ENCODE measurements at places on chromosomes 2 and 18. TPM values are rescaled to one million over a fixed set of nuclear protein-coding genes. Genes with fewer than 3 reads are reported as not detected.
A peak's percentile ranks its signal among the peaks of the same experiment; 100 is the strongest.

Gene CDH19
- 1.3 TPM for polyA plus RNA-seq

- H3K27me3 ChIP-seq: no peaks in the 10 kb centered on the region
- H3K4me1 ChIP-seq: peaks cover 8% of the 10 kb centered on the region
- no peak overlapping the region for H3K27ac ChIP-seq
- H3K4me3 ChIP-seq: no peak overlapping the region
- no peak for DNase-seq
Measured at GRCh38 chr2:68942827-68943226, 9.9 kb downstream of the GKN2 start.

Gene ZEB2
- 90.0 TPM for polyA plus RNA-seq

DNA sequence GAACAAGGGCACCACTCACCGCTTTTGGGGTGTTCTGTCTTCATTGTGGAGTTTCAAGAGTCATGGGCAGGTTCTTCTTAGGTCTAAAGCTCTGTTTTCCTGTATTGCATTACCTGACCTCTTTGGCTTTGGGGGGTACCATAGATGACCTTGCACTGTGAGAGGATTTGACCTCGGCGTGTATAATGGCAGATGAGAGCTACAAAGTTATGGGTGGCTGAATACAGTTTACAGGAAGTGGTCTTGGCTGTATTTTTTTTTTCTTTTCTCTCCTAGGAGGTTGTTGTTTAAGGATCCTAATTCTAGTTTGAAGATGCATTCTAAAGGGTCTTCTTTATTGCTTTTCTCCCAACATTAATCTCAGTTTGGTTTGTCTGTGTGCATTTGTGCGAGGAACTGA is 11.5 kb downstream of the GAL3ST2 start:
- no peak overlapping the region for H3K4me3 ChIP-seq
- no peak for DNase-seq
- H3K36me3 ChIP-seq: no peaks in the 10 kb centered on the region
- no peak overlapping the region for H3K27ac ChIP-seq
- no peaks in the 10 kb centered on the region for H3K27me3 ChIP-seq
- no peaks in the 10 kb centered on the region for H3K4me1 ChIP-seq

DNA sequence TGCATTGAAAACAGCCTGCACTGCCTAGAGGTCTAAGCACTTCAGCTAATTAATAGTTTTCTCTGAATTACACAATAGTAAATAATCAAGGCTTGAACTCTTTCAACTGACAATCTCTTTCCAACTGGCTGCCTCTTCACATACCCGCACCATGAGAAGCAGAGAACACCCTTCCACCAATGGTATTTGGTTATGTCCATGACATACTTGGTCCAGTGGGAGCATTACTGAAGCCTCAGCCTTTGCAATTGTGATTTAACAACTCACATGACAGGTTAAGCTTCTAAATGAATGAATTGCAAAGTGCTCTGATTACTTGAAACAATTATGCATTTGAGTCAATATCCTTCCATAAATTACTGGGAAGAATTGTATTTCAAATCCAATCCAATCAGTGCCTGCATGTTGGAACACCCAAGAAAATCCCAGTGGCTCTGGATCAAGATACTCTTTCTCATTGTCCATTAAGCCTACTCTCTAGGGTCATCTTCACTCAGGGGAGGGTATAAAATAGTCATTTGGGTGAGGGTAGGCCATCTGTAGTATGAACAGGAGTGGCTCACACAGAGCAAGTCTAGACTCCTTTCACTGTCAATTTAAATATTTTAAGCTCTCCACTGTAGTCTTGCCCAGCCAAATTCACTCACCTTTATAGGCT is 101.1 kb downstream of the HS1BP3 start:
- H3K36me3 ChIP-seq: no peaks in the 10 kb centered on the region
- no peak overlapping the region for H3K27ac ChIP-seq
- no peaks in the 10 kb centered on the region for H3K27me3 ChIP-seq
- peaks cover 29% of the 10 kb centered on the region for H3K4me1 ChIP-seq
- no peak for DNase-seq
- H3K4me3 ChIP-seq: no peak overlapping the region

Gene ACMSD
- 0.46 TPM for polyA plus RNA-seq

DNA sequence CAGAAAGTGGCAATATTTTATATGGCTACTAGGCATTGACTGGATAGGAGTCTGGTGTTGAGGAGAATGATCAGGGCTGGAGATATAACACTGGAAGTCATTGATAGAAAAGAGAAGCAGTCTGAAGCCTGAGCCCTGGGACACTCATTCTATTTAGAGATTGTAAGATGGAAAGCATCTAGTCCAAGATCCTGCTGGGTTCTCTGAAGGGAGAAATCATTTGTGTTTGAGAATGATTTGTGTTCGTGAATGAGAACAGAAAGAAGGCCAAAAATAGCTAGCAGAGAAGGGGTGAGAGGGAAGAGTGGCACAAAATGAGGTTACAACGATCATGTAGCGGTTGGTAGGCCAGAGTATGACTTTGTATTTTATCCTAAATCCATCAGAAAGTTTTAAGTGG is 7.6 kb upstream of the ALS2 start:
- H3K27ac ChIP-seq: no peak overlapping the region
- no peak overlapping the region for H3K4me3 ChIP-seq
- no peaks in the 10 kb centered on the region for H3K27me3 ChIP-seq
- no peak for DNase-seq

- peaks cover 3% of the 10 kb centered on the region for H3K36me3 ChIP-seq
- DNase-seq: no peak
- H3K4me1 ChIP-seq: no peaks in the 10 kb centered on the region
- no peak overlapping the region for H3K4me3 ChIP-seq
- no peak overlapping the region for H3K27ac ChIP-seq
Measured at GRCh38 chr18:24326211-24326610, 71.4 kb downstream of the OSBPL1A start.

DNA sequence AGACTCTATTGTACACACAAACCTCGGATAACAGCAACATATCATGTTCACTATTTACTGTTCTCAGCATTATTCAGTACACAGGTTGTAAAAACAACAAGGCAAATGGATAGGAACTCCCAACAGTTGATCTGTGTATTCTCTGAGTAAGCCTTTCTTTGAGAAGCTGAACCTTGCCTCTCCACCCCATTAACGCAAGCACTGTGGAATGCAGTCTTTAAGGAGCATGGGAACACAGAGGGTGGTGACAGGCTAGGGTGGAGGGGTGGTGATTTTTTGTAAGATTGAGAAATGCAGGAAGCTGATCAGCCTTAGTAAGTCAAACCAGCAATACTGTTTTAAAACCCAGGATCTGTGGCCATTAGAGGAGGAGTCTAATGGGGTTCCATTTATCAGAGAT is 19.6 kb upstream of the SERPINB11 start:
- H3K27me3 ChIP-seq: no peaks in the 10 kb centered on the region
- H3K36me3 ChIP-seq: no peaks in the 10 kb centered on the region
- H3K4me3 ChIP-seq: no peak overlapping the region
- H3K4me1 ChIP-seq: no peaks in the 10 kb centered on the region
- DNase-seq: peak; percentile 37
- H3K27ac ChIP-seq: no peak overlapping the region

DNA sequence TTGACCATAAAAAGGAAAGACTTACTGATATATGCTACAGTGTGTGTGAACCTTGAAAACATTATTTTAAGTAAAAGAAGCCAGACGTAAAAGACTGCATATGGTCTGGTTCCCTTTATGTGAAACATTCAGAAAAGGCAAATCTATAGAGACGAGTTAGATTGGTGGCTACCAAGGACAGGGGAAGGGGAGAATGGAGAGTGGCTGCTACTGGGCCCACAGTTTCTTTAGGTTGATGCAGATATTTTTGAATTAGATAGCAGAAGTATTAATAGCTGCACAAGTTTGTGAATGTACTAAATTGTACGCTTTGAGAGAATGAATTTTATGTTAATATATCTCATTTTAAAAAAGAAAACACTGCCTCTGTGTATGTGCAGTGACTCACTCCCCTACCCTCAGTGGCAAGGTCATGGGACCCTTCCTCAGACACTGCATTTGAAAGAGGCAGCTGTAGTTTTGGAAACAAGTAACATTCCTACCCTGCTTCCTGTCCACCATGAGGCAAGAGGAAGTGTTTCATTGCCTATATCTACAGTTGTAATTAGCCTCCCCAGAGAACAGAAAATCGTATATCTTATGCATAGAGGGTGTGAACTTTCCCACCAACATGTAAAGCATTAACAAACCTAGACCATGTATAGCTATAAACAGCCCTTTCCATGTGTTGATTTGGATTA is 29.8 kb upstream of the ARMC9 start:
- H3K4me1 ChIP-seq: no peaks in the 10 kb centered on the region
- peak; percentile 30 for DNase-seq
- H3K27me3 ChIP-seq: no peaks in the 10 kb centered on the region

DNA sequence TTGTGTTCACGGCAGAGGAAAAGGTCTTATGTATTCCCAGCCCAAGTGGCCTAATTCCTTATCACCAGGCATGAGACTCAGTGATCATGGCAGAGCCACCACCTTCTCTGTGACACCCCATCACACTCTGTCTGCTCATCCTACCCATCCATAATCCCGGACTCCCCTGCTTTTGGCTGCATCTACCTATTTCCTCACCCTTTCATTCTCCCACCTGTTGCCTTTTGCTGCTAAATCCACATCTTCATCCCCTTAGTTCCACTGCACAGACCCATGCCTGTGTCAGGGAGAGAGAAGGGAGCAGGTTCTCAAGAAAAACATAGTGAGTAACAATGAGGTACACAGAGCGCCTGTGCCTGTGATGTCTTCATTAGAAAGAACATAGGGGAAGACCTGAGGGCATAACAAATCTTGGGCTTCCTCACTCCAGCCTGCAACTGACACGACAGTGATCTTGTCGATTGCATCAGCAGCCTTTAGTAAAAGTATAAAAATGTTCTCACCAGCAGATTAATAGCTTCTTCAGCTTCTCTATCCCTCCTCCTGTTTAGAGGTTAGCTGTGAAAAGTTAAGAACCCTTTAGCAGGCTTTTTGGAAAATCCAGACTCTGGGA is 246.5 kb upstream of the SPRED2 start:
- H3K36me3 ChIP-seq: no peaks in the 10 kb centered on the region
- no peak overlapping the region for H3K27ac ChIP-seq
- no peaks in the 10 kb centered on the region for H3K27me3 ChIP-seq
- no peak overlapping the region for H3K4me3 ChIP-seq
- no peaks in the 10 kb centered on the region for H3K4me1 ChIP-seq
- DNase-seq: no peak

GRCh38 chr2:42556315-42556890 is 12.0 kb upstream of the MTA3 start:
- no peak overlapping the region for H3K27ac ChIP-seq
- no peaks in the 10 kb centered on the region for H3K36me3 ChIP-seq
- no peak overlapping the region for H3K4me3 ChIP-seq
- H3K4me1 ChIP-seq: no peaks in the 10 kb centered on the region

Gene KCNF1
- 6.6 TPM for polyA plus RNA-seq

All from muscle of leg (tissue), 16 donors.